Stimulated activated naive CD4-positive, alpha-beta T cell treated with Interleukin-2 at 50 U/mL for 16 hours (primary cell): ENCODE measurements at places on chromosomes 13 and 19.

DNA sequence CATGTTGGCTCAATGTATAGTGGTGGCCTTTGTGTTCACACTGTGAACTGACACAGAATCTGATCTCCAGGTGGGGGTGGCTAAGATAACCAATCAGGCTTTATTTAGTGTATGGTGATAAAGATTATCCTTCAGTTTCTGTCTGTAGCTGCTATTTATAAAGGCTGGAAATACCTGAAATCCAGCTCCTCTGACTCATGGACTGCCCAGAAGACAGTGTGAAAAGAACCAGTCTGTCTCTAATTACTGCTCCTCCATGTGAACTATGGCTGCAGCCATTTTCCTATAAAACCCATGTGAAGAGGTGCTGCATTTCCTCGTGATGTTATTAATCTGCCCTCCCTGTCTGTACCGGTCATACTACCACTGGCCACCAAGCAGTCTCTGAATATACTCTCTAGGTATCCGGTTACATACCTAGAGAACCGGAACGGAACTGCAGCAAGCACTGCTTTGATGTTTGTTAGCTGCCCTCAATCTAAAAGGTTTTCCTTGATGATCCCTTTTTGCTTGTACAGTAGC, 238.0 kb downstream of the LHFPL6 start:
- no peak for DNase-seq

- no peak for DNase-seq
These were observed 11.9 kb downstream of the IGFLR1 start for GRCh38 chr19:35730326-35730725.

DNA sequence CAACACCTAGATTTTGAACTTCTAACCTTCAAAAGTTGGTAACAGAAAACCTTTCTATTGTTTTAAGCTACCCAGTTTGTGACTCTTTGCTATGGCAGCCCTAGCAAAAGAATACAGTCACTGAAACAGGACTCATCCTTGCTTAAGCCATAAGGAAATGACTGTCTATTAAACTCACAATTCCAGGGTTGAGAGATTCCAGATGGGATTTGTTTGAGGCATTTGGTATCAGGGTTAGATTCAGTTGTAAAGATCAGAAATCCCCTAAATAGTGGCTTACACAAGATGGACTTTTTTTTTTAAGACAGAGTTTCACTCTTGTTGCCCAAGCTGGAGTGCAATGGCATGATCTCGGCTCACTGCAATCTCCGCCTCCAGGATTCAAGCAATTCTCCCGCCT, 41.1 kb upstream of the RGCC start:
- no peak for DNase-seq

DNA sequence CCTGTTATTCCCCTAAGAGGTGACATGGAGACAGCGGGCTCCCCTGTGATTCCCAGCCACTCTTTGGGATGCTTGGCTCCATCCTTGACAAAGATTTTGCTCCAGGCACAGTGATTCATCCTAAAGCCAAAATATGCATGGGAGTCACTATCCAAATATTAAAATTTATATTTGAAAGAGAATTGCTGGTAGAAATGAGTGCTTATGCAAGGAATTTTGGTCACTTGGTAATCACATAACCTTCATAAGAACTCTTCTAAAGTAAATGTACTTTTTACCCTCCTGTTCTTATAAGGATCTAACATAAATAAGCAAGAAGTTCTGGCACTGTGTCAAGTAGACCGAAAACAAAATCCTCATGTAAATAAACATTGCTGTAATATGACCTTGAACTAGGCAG, 385.8 kb downstream of the ITGBL1 start:
- DNase-seq, result no peak

GRCh38 chr13:112059457-112060281, 7.3 kb upstream of the SOX1 start:
- no peak for DNase-seq

- DNase-seq, result no peak
These were observed 9.2 kb downstream of the NOSIP start for GRCh38 chr19:49570997-49571676.

- no peak for DNase-seq
These were observed 98.0 kb downstream of the ESD start for GRCh38 chr13:46698910-46699460.

GRCh38 chr13:92864584-92865284, 361.9 kb upstream of the GPC6 start:
- DNase-seq, result no peak
